Liver (tissue), 10 donors: ENCODE measurements at places on chromosomes 11 and 22. TPM values are rescaled to one million over a fixed set of nuclear protein-coding genes. Genes with fewer than 3 reads are reported as not detected.

- peaks cover 3% of the 10 kb centered on the region for H3K27me3 ChIP-seq
- H3K4me3 ChIP-seq = no peak overlapping the region
- no peaks in the 10 kb centered on the region for H3K36me3 ChIP-seq
- H3K27ac ChIP-seq = peak overlapping the region; percentile 50
These were observed 763 bp upstream of the MS4A7 start for GRCh38 chr11:60377401-60378136.

DNA sequence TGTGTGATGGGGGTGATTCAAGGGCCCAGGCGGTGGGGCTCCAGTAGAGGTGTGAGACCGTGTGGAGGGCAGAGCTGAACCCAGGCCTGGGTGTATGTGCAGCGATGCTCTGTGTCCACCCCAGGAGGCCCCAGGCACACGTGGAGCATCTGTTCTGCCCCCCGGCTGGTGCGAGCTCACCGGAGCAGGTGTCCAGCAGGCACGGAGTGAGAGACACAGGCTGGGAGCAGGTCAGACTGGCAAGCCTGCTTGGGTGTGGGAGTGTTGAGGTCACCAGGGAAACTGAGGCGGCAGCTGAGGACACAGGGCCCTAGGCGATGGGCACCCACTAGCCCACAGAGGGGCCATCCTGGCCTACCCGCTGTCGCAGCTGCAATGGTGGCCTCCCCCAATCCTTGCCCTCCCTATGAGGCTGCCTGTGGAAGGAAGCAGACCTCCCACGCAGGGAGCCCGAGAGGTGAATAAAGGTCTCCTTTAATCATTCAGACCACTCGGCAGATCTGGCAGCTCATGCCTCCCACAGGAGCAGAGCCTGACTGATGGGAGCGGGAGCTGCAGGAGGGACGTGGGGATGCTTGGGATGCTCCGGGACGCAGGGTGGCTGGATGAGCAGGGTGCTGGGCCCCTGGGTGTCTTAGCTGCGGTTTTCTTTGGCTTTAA lies 1165.1 kb downstream of the BRD1 start:
- H3K27me3 ChIP-seq = no peaks in the 10 kb centered on the region
- H3K36me3 ChIP-seq = no peaks in the 10 kb centered on the region
- DNase-seq = no peak
- no peak overlapping the region for H3K27ac ChIP-seq

DNA sequence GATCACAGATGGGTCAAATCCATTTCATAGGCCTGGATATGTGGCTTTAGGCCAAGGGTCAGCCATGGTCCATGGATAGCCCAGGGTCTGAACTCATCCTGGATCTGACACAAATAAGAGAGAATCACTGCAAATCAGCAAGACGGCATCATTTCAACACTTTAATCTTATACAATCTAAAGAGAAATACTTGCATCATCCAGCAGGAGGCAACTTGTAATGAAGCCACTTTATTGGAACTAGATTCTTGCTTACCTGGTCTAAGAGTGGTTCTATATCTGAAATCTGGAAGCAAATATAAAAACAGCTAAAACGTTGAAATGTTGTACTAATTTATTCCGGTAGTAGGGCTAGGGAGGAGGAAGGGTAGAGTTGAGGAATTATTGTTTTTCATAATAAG lies 870.1 kb downstream of the JRKL start:
- DNase-seq = no peak
- H3K36me3 ChIP-seq = no peaks in the 10 kb centered on the region
- H3K4me3 ChIP-seq = no peak overlapping the region
- H3K4me1 ChIP-seq = no peaks in the 10 kb centered on the region
- H3K27ac ChIP-seq = no peak overlapping the region
- H3K27me3 ChIP-seq = no peaks in the 10 kb centered on the region

Gene PATE2
- polyA plus RNA-seq = not detected

- DNase-seq = no peak
- no peaks in the 10 kb centered on the region for H3K27me3 ChIP-seq
- no peaks in the 10 kb centered on the region for H3K4me1 ChIP-seq
- no peak overlapping the region for H3K27ac ChIP-seq
- H3K36me3 ChIP-seq = no peaks in the 10 kb centered on the region
- H3K4me3 ChIP-seq = no peak overlapping the region
These were observed 15.8 kb upstream of the PKNOX2 start for GRCh38 chr11:125148743-125149142.

GRCh38 chr11:33778675-33779074 lies 4.4 kb upstream of the FBXO3 start:
- no peak overlapping the region for H3K27ac ChIP-seq
- DNase-seq = no peak
- no peak overlapping the region for H3K4me3 ChIP-seq
- no peaks in the 10 kb centered on the region for H3K36me3 ChIP-seq

DNA sequence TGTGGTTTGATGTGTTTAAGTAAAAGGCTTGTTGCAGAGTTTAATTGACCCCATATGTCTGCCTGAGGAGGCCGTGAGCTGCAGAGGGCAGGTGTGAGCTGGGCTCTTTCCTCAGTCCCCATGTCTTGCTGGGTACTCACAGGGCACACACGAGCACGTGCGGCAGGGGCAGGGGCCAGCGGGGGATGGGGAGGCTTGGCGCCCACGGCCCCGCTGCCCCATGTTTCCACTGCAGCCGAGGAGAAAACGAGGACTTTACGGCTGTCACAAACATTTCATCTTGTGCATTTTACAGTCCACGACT lies 24.7 kb upstream of the CCDC188 start:
- peaks cover 7% of the 10 kb centered on the region for H3K4me1 ChIP-seq
- no peaks in the 10 kb centered on the region for H3K27me3 ChIP-seq
- no peak overlapping the region for H3K4me3 ChIP-seq
- no peak for DNase-seq
- no peak overlapping the region for H3K27ac ChIP-seq

DNA sequence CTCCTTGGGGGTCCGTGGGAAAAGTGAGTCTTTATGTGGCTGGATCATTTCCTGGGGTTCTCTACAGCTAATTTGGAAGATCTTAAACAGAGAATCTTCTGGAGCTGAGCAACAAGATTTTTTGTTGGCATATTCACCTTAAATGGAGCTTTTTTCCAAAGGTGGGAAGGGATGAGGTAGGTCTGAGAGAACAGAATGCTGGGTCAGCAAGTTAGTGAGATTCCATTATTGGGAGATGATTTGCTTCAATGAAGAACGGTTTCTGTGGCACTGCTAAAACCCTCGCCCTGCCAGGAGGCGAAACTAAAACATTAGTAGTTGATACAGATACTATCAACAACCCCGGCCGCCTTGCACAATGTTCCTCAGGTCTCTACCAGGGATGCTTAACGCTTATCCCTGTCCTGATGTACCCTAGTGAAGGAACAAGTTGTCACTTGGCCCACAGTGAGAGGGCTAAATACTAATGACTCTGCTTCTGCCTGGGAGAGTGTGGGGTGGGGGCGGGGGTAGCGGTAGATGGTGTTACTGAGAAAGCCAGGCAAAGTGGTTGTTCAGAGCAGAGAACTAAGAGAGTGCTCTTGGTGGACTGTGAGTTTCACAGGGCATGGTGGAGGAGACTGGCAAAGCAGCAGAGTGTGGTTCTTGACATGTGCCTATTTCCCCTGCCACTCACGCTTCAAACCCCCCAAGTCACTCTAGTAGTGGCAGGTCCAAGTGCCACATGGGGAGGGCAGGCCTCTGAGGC lies 63.7 kb upstream of the CYP2D6 start:
- no peak overlapping the region for H3K4me3 ChIP-seq
- H3K4me1 ChIP-seq = peaks cover 2% of the 10 kb centered on the region
- H3K27me3 ChIP-seq = no peaks in the 10 kb centered on the region

DNA sequence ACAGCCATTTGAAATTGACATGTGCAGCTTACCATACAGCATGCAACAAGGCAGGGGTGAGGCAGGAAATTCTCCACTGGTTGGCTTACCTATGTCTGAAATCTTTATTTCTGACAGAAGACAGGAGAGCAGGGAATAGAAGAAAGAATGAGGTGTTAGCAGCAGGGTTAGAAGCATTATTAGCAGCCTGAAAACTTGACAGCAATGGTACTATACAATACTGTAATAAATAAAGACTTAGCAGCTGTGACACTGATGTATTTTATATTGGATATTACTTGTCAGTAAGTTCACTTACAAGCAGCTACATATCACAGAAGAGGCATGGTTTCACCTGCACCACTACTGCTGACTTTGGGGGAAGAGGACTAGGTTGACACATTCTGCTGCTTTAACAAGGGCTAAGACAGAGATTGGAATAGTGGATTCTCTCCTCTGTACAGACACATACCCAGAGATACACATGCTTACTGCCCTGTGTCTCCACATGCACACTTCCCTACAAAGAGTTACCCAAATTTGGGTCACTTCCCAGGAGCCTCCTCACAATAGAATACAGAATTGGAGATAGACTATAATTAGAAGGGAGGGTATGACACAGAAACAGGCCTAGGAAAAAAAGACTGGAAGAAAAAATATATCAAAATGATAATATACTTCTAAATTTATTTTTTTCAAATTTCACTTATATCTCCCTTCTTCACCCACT lies 145.8 kb upstream of the NARS2 start:
- no peaks in the 10 kb centered on the region for H3K4me1 ChIP-seq
- no peak overlapping the region for H3K4me3 ChIP-seq
- H3K27ac ChIP-seq = no peak overlapping the region
- no peaks in the 10 kb centered on the region for H3K27me3 ChIP-seq

DNA sequence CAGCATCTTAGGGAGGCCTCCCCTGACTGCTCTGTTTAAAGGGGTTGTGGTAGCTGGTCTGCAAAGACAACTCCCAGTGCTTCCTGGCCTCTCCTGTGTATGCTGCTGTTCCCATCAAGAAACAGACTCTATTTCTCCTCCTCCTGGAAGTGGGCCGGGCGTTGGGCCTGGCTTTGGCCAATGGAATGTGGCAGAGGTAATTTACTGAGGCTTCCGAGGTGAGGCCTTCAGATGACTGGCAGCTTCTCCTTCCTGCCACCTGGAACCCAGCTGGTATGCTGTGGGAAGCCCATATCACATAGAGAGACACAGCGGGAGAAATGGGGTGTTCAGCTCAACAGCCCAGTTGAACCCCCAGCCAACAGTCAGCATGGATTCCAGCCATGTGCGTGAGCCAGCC lies 25.1 kb upstream of the EIF3D start:
- H3K27ac ChIP-seq = no peak overlapping the region
- no peaks in the 10 kb centered on the region for H3K36me3 ChIP-seq
- H3K4me3 ChIP-seq = no peak overlapping the region
- H3K27me3 ChIP-seq = no peaks in the 10 kb centered on the region

- DNase-seq = no peak
- no peaks in the 10 kb centered on the region for H3K27me3 ChIP-seq
- H3K27ac ChIP-seq = no peak overlapping the region
- no peak overlapping the region for H3K4me3 ChIP-seq
- no peaks in the 10 kb centered on the region for H3K36me3 ChIP-seq
- no peaks in the 10 kb centered on the region for H3K4me1 ChIP-seq
These were observed 62.3 kb downstream of the CTNND1 start for GRCh38 chr11:57823859-57824258.

DNA sequence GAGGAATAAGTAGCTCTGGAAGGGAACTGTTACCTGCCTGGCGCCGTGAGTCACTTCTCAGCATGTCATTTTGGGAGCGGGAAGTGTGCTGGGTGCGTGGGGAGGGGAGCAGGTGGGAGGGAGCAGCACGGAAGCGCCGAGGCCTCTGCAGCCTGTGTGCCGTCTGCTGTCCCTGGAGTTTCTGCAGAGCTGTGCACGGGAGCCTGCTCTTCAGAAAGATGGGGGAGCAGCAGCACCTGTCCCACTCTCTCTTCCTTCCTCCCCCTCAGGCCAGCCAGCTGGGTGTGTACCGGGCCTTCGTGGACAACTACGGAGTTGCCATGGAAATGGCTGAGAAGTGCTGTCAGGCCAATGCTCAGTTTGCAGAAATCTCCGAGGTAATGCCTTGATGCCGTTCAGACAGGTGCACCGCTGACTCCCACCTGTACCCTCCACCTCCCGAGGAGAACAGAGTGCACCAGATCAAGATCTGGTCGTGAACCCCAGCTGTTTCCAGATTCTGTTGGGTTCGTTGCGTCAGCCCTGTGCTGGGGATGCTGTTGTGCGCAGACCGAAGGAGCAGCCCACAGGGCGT lies 87.9 kb downstream of the BCR start:
- H3K27ac ChIP-seq = no peak overlapping the region
- no peaks in the 10 kb centered on the region for H3K27me3 ChIP-seq

GRCh38 chr11:95991101-95991500 lies 67.2 kb upstream of the MTMR2 start:
- H3K36me3 ChIP-seq = no peaks in the 10 kb centered on the region
- H3K4me3 ChIP-seq = no peak overlapping the region
- H3K4me1 ChIP-seq = no peaks in the 10 kb centered on the region
- H3K27me3 ChIP-seq = no peaks in the 10 kb centered on the region
- DNase-seq = no peak

DNA sequence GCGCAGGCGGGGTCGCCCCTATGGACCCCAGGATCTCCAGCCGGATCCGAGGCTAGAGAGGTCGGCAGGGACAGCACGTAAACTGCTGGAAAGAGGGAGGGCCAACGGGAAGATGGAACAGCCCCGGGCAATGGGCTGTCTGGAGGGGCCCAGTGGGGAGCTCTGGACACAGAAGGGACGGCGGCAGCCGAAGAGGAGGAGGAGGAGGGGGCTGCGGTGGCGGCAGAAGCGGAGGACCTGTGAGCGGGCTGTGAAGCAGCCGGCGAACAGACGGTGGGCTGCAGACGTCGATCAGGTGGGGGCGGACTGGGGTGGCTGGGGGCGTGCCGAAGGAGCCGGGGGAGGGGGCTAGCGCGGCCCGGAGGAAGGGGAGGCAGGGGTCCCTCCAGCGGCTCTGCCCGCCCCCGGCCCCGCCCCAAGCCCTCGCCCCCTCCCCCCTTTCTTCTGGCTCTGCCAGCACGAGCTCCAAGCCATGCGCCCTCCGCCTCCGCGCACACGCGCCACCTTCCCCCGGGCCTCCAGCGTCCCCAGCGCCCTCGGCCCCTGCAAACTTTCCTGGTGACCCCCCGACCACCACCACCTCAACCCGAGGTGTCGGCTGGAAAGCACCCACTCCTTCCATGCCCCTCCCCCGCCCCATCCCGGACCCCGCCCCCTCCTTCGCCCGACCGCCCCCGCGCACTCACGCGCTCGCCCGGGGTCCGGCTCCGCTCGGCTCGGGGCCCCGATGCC lies 432 bp downstream of the TNKS1BP1 start:
- peak; percentile 53 for DNase-seq
- H3K4me1 ChIP-seq = peaks cover 52% of the 10 kb centered on the region
- peak overlapping the region; percentile 82 for H3K27ac ChIP-seq
- no peaks in the 10 kb centered on the region for H3K27me3 ChIP-seq
- peak overlapping the region; percentile 70 for H3K4me3 ChIP-seq
- H3K36me3 ChIP-seq = peaks cover 4% of the 10 kb centered on the region

- no peaks in the 10 kb centered on the region for H3K36me3 ChIP-seq
- H3K27ac ChIP-seq = no peak overlapping the region
- DNase-seq = no peak
- H3K4me1 ChIP-seq = peaks cover 7% of the 10 kb centered on the region
These were observed 9.5 kb upstream of the GGA1 start for GRCh38 chr22:37599153-37599552.

- H3K27ac ChIP-seq = no peak overlapping the region
- H3K4me1 ChIP-seq = no peaks in the 10 kb centered on the region
- H3K27me3 ChIP-seq = no peaks in the 10 kb centered on the region
These were observed 840 bp downstream of the VPREB3 start for GRCh38 chr22:23753385-23753784.

Gene AMBRA1
- polyA plus RNA-seq = 10.2 TPM

Gene TUBA8
- 2.9 TPM for polyA plus RNA-seq

GRCh38 chr11:70506986-70507385 lies 108.7 kb downstream of the CTTN start:
- no peaks in the 10 kb centered on the region for H3K36me3 ChIP-seq
- H3K4me3 ChIP-seq = no peak overlapping the region
- no peak for DNase-seq
- no peaks in the 10 kb centered on the region for H3K4me1 ChIP-seq
- H3K27ac ChIP-seq = no peak overlapping the region
- H3K27me3 ChIP-seq = no peaks in the 10 kb centered on the region

Gene TEX12
- 0.07 TPM for polyA plus RNA-seq

GRCh38 chr22:49657275-49657973 lies 170.2 kb downstream of the BRD1 start:
- peak overlapping the region; percentile 60 for H3K4me3 ChIP-seq
- no peaks in the 10 kb centered on the region for H3K36me3 ChIP-seq
- no peaks in the 10 kb centered on the region for H3K27me3 ChIP-seq
- DNase-seq = peak; percentile 42
